D721Med (cell line): ENCODE measurements at places on chromosomes 1 and 21.
A peak's percentile ranks its signal among the peaks of the same experiment; 100 is the strongest.

DNA sequence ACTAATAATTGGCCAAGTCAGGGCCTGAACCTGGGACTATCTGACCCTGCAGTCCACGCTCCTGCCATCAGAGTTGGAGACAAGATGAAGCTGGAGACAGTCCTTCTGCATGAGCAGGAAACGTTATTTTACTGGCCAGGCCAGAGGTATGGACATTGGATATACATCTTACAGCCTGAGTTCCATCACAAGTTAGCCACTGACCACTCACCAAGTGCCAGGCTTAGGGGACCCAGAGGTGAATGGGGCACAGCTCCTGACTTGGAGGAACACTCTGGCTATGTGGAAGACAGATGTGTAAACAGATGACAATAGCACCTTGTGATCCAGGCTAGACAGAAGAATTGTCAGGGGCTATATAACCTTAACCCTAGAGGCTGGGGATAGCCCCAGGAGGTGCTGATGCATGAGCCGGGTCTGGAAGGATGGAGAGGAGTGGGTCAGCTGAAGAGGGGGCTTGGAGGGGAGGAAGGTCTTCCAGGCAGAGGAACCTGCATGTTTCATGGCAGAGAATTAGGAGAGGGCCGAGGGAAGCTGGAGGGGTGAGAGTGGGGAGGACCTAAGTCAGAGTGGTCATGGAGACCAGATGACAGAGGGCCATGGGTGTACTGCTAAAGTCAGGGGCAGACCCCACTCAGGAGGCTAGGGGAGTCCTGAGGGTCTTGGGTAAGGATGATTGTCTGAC, 52.5 kb upstream of the DMRTB1 start:
- no peak for DNase-seq

- DNase-seq: no peak
Measured at GRCh38 chr1:788835-789234, 102.4 kb upstream of the OR4F16 start.

DNA sequence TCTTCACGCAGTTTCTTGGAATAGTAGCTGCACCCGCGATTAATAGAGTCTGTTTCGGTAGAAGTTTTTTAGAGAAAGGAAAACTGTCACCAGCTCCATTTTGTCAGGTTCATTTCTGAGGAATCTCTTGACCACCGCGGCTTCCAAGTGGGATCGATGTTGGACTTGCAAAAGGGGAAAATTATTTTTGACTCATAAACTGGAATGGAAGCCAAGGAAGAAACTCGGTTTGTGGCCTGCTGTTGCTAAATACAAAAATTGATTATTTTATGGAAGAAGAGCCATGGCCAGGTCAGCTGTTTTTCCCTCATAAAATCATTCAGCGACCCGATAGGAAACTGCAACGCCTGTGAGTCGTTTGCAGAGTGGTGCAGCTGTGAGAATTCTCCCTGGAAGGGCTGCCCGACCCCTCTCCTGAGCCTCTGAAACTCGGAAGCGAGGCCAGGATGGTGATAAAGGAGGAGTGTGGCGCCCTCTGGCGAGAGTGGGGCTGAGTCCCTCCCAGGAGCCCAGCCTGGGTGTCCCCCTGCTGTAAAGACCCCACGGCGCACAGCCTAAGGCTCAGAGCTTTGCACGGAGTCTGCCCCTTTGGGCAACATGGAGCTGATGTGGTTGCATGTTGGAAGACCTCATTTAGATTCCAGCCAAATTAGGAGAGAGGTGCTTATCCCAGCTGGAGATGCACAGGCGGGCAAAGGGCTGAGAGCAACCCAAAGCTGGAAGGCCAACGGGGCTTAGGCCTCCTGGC, 83.6 kb upstream of the SLC25A33 start:
- DNase-seq: peak; percentile 45

DNA sequence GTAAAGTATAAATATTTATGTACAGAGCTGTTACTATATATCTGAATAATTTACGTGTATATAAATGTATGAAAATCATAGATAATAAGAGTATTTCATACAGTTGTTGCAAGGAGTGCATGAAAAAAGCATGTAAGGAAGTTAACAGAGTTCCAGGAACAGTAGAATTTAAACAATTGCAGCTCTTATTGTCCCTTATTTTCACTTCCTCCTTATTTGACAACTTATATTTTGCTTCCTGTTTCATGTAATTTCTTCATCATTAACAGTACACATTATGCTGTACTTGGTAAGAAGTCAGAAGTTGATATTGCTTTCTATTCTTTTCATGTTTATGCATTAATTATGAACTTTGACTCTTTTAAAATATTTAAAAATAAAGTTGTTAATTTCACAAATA, 681.5 kb downstream of the LRRIQ3 start:
- DNase-seq: no peak

DNA sequence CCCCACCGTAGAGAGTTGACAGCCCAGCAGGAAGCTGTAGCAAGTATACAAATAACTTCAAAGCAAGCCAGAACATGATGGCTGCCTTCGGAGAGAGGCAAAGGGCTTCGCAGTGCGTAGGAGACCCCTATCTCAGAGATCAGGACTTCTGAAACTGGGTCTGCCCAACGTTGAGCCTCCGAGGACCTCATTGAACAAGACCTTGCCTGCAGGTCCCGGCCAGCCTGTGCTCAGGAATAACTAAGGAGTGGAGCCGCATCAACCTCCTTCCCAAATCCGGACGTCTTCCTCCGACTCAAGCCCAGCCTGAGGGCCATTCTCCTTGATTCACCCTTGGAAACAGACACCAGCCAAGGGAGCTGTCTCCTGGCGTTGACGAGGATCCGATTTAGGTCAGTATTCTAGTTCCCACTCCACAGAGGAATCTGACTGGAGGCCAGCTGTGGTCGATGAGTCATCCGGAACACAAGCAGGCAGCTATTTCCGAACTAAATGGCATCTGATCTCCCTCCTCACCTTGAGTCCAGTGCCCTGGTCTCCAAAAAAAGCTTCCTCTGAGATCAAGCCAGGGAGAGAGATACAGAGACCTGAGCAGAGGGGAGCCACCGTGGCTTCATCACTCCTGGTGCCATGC, 166.5 kb upstream of the COA6 start:
- DNase-seq: no peak

GRCh38 chr21:36156815-36157670, at the start of gene DOP1B:
TSS of gene DOP1B (plus strand) at chr21:36156824. CDS start at chr21:36164734, 7,910 bp downstream.
- DNase-seq: no peak

- no peak for DNase-seq
Measured at GRCh38 chr1:206457408-206458120, 12.7 kb upstream of the IKBKE start.

GRCh38 chr1:152182944-152183361, 23.9 kb upstream of the RPTN start:
- DNase-seq: no peak

DNA sequence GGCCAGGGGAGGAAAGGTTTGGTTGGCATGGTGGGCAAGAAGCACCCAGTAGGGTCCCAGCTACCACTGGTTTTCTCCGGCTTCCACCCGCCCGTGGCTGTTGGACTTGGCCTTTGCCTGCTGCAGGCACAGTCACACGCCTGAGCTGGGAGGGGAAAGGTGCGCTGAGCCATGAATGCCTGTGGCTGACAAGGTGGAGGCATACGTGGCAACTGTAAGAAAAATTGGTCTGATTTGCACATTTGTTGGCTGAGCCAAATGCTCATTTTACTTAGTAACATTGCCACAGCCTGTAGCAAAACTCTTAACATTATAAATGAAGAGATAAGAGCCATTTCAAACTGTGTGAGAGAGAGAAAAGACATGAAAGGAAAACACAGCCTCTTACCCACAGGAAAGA, 191.6 kb downstream of the PTPRC start:
- no peak for DNase-seq

- DNase-seq: peak; percentile 62
Measured at GRCh38 chr1:26833432-26834405, 7.2 kb downstream of the ZDHHC18 start.

GRCh38 chr1:226686440-226687425, 52.3 kb downstream of the ITPKB start:
- DNase-seq: peak; percentile 93

- no peak for DNase-seq
Measured at GRCh38 chr1:82423174-82423815, 622.6 kb downstream of the ADGRL2 start.

- DNase-seq: no peak
Measured at GRCh38 chr1:8825985-8826481, 8.6 kb upstream of the RERE start.

DNA sequence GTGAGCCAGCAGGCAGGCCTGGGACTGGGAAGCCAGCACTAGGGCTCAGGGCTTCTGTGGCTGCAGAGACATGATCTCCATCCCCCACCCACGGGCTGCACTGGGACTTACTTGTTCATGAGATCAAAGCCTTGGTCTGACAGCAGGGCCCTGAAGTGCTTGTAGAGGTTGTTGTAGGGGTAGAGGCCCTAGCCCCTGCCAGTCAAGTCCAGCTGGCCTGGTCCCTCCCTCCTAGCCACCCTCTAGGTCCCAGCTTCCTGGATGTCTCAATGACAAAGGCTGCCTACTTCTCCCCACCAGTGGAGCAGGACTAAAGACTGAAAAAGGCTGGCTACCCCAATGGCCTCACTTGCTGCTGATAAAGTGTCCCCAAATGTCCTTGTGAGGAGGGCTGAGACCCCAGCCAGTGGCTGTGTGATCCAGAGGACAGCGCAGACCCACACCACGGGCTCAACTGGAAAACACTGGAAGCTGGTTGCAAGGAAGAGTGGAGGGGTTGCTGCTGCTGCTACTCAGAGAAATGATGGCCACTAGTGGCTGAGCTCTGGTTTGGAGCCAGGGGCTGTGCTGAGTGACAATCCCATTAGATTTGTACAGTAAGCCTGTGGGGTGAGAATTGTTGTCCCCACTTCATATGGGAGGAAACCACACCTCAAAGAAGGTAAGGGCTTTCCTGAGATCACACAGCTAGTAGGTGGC, 1.4 kb downstream of the HTR1D start:
- no peak for DNase-seq

DNA sequence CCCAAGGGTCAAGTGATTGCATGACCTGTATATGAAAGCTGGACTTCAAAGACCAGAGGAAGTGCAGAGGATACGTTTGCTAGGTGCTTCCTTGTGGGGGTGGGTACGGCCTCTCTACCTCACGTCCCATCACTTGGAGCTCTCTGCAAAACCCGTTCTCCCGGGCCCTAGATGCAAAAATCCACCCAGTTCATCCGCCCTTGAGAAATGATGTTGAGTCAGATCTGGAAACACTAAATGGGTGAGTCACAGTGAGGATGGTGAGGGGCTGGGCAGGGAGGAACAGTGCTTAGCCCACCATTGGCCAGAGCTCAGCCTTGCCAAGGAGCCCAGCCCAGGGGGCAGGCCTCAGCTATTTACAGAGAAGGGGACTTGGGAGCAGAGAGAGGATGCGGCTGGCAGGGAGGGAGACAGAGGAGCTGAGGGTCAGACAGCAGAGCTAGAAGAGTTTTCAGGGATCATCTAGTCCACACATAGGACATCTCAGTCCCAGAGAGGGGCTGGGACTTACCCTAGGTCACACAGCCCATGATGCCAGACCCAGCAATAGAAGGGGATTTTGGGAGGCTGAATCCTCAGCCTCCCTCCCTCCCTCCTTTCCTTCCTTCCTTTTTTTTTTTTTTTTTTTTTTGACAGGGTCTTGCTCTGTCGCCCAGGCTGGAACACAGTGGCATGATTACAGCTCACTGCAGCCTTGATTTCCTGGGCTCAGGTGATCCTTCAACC, 14.6 kb downstream of the ARHGEF10L start:
- DNase-seq: no peak

- DNase-seq: no peak
Measured at GRCh38 chr1:183909672-183910071, 104.8 kb downstream of the RGL1 start.

- no peak for DNase-seq
Measured at GRCh38 chr1:231676487-231676886, 49.9 kb downstream of the DISC1 start.

DNA sequence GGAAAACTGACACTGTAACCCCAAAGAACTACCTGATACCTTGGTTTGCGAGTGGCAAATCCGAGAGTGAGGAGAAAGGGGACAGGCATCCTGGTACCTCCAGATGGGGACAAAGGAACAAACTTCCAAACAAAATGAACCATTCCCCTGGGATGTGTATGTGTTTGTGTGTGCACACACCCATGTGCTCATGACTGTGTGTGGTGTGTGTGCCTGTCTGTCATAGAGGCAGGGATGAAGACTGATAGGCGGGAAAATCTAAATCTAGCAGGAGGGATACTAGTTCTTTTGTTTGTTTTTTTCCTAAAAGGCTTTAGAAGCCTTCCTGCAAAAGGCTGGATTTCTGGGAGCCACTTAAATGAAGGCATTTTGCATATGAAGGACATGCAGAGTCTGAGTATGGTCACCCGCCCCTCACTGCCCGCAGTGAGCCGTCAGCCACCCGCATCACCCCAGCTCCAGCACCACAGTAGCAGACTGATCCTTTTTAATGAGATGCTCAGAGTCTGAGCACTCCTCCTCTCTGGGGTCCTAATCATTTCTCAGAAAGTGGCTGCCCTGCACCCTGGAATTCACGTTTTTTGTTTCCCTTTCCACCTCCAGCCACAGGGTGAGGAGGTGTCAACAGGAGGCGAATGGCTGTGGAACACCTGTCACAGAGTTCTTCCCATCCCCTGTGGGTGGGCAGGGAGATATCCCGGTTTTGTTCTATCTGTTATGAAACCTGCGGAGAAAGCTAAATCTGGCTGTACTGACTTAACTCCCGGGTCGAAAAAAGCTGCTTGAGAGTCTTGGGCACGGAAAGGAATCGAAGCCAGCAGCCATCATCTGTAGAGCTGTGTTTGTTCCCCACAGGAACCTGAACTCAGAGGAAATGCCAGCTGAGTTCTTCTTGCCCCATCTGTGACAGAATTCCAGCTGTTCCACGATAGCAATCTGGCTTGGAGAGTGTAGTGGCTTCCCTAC, 34.9 kb downstream of the UTP25 start:
- no peak for DNase-seq

DNA sequence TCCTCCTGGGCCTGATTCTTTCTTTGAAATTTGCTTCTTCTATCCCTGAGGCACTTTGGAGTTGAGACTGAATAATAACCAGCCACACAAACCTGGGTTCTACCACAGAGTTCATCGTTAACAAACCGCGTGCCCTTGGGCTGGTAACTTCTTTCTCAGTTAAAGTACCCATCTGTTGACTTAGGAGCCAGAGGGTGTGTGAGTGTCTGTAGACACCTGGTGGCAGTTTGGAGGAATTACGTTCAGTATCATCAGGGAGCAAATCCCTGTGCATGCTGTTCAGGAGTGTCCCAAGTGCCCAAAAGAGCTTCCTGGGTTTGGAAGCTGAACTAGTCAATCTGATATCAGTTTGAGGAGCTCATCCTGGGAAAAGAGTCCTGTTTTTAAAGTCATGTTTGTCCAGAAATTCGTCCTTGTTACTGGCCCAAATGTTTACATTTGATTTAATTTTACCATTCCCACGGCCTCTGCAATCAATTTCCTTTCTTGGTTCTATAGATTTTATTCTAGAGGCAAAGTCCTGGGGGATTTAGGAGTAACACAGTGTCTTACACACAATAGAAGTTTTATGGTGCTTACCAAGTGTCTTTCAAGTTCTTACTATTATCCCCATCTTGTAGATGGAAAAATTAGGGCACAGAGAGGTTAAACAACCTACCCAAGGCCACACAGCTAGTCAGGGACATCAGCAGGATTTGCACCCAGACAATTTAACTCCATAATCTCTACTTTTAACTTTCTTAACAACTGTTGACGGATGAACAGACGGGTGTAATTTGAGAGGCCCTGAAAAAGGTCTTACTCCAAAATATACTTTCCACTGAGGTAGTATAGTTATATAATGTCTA, 26.7 kb upstream of the RPTN start:
- no peak for DNase-seq
